ENCODE measurements at places on chromosomes 16 and 17.
A peak's percentile ranks its signal among the peaks of the same experiment; 100 is the strongest.

DNA sequence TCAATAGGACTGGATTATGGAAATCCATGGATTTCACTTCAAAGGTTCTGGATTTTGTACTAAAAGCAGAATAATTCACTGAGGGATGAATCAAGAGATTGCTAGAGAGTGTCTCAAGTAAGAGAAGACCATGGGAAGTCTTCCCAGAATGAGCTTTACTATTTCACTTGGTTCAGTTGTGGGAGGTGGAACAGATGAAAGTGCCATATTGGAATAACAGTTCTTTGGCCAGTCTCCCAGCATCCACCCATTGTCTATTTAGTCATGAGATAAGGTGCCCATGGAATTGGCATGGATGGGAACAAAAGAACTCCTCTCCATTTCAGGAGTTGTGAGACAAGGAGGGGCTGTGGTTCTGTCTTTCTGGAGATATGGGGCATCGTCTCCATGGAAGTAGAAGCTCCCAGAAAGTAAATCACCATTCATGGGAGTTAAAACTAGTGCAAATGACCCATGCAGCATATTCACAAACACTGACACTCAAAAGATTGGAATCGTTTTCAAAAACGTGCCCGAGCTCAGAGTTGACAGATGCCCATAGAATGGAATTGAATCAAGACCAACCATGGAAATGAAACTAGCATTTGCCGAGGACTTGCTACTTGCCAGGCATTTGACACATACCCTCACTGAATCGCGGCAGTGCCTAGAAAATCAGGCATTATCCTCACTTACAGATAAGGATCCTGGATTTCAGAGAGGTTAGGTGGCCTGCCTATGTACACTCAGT, 36.2 kb upstream of the CLEC3A start:
- no peak for DNase-seq

GRCh38 chr17:50688245-50688644, 19.5 kb downstream of the ANKRD40 start:
- no peak for DNase-seq

DNA sequence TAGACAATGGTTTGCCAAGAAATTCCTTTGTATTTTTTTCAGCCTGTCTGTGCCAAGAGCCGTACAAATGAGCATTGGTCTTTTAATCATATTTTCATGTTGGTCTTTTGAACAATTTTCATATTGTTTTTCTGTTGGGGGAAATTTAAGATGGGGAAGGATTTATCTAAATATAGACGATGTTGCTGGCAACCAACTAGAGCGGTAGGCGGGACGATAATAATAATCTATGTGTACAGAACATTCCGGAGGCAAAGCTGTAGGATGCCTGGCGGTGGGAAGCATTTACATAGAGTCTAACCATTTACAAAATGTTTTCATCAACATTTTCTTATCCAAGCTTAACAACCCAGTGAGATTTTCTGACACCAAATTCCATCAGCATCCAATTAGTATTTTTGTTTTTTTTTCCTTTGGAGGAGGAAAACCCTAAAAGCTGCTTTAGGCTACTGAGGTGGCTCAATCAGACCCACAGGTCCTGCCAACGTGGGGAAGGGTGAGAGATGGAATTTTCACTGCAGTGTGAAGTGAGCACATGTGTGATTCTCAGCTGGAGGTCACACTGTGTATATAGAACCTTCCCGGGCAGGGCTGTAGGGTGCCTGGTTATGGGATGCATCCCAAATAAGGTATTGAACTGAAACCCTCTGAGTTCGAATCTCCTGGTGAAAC, 11.7 kb upstream of the SEC14L1 start:
- no peak for DNase-seq

GRCh38 chr16:13780406-13781168, 139.4 kb upstream of the ERCC4 start:
- no peak for DNase-seq

GRCh38 chr16:89275837-89276720, 58.6 kb downstream of the ZNF778 start:
- DNase-seq = no peak

GRCh38 chr17:49557312-49558024, 18.2 kb upstream of the NXPH3 start:
- peak; percentile 61 for DNase-seq

- DNase-seq = no peak
Observed at GRCh38 chr17:6157716-6158115, 87.5 kb downstream of the WSCD1 start.

DNA sequence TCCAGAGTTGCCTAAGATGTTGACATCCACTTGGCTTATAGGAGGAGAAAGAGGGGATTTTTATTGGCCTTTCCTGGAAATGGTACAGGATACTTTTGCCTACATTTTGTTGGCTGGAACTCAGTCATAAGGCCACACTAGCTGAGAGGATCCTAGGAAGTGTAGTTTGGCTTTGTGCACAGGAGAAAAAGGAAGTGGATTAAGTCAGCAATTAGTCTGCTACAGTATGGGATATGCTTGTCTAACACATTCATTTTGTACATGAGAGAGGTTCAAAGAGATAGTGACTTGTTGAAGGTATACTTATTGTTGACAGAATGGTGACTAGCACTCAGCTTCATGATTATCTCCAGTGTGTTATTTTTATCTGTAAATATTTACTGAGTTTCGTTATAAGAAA, 10.3 kb downstream of the UTP18 start:
- no peak for DNase-seq

DNA sequence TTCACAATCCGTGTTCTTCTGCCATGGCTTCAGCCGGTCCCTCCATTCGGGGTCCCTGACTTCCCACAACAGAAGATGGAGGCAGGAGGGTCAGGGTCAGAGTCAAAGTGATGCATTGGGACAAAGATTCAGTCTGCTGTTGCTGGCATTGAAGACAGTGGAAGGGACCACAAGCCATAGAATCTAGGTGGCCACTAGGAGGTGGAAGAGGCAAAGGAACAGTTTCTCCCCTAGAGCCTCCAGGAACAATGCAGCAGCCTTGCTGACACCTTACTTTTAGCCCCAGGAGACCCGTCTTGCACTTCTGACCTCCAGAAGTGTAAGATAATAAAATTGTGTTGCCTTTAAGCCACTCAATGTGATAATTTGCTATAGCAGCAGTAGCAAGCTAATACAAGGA, 55.9 kb downstream of the MFSD11 start:
- DNase-seq = peak; percentile 36

GRCh38 chr17:39199820-39200069, 338 bp upstream of the RPL19 start:
- peak; percentile 92 for DNase-seq

DNA sequence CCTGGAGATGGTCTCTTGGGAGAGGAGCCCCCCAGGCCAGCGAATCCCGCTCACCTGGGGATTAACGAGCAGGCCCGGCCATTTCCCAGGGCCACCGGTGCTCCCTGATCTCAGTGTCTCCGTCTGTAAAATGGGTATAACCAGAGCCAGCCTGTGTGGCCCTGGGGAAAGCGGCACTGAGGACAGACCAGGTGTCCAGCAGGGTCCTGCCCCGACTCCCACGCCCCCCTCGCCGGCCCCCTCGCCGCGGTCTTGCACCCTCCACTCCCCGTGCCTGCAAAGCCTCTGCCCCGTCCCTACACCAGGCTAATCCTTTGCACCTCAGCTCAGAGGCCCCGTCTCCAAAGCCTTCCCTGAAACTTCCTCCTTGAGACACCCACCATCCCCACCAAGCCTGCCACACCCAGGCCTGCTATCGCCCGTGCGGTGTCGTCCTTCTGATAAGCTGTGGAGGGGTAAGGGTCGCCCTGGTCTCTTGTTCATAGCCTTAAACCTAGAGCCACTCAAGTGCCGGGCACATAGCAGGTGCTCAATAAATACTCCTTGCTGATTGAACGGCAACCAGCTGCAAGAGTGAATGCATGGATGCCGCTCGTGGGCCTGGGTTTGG, 259.1 kb downstream of the C16orf95 start:
- no peak for DNase-seq
